ENCODE measurements at places on chromosomes 5 and 9.

- peak; percentile 80 for DNase-seq
Observed at GRCh38 chr5:119049824-119050449, 20.9 kb upstream of the DMXL1 start.

DNA sequence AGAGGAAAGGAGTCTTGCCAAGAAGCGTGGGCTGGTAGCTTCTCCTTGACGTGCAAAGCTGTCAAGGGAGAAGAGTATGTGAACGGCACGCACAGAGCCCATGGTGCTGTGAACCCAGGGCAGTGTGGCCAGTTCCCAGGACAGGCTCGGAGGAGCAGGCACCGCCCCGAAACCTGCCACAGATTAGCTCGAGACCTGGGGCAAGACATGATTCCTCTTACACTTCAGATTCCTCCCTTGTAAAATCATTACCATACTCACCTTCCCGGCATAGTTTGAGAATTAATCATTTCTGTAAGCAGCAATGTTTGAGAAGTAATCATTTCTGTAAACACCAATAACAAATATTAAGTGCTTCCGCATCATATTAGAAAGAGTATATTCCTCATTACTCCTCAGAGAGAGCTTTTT is 19.9 kb downstream of the GOLM1 start:
- DNase-seq = no peak

DNA sequence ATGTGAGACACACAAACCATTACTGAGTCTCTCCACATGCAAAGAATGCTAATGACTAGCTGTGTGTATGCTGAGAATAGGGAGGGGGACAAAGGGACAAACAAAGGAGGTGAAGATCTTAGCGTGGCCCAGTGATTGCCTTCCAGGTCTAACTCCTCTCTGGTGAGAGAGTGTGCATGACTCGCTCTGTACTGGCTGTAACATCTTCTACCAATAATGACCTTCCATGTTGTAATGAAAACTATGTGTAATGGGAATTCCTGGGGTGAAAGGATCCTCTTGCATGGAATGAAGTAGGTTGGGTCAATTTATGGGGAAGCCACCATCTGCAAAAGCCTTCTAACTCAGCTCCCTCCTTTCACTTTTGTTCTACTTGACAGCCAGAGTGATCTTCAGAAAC is 24.4 kb upstream of the GPR151 start:
- DNase-seq = no peak

- DNase-seq = no peak
Observed at GRCh38 chr9:127686461-127687393, 20.1 kb upstream of the CFAP157 start.

- DNase-seq = no peak
Observed at GRCh38 chr9:132486706-132487350, 76.8 kb downstream of the CFAP77 start.

GRCh38 chr9:23750808-23751207 is 75.2 kb downstream of the ELAVL2 start:
- DNase-seq = no peak

DNA sequence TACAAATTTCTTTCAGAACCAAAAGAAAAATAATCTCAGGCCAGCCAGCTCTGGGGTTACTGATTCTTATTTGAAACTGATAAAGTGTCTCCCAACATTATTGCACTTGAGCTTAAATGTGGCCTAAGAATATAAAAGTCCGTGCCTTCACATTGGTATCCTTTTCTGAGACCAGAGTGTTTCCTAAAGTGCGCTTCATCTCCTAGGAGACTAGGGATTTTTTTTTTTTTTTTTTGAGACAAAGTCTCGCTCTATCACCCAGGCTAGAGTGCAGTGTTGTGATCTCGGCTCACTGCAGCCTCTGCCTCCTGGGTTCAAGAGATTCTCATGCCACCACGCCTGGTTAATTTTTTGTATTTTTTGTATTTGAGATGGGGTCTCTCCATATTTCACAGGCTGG is 23.6 kb upstream of the KCNIP1 start:
- no peak for DNase-seq

DNA sequence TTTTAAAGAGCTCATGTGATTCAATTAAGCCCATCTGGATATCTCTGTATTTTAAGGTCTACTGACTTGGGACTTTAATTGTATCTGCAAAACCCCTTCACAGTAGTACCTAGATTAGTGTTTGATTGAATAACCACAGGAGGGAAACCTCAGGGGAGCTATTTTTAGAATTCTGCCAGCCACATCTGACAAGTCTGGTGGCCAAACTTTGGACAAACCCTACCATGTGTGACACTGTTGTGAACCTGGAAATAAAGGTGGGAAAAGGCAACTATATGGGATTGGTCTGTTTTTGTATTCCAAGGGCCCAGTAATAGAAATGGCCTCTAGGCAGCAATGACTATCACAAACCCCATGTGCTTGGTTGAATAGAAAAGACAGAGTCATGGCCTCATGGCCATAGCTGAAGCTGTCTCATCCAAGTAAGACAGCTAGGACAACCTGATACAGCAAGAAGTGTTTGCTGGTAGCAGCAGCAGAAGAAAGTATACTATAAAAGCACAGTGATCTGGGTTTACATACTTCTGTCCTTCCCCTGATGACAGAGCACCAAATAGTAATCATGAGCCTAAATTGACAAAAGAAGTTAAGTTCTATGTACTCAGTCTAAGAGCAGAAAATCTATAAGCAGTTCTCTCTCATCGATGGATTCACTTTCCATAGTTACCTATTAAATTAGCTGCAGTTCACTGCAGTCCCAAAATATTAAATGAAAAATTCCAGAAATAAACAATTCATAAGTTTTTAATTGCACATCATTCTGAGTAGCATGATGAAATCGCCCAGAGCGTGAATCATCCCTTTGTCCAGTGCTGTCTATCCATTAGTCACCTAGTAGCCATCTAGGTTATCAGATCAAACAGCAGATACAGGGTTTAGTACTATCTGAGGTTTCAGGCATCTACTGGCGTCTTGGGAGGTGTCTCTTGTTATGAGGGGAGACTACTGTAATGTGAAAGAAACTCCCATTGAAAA is 189.8 kb downstream of the ARHGAP26 start:
- peak; percentile 83 for DNase-seq

DNA sequence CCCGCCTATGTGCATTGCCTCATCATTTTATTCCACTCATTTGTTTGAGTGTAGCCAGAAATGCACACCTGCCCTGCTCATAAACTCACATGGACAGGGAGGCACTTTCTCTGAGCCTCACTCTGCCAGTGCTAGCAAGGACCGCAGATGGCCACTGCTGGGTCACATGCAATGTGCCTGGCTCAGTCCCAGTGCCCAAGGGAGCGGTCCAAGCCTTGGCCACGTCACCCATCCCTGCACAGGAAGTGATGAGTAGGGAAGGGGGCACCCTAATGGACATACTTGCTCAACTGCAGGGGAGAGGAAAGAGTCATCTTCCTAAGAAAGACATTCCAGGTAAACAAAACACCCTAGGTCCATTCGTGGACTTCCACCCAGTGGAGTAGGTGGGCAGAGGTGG is 630.9 kb downstream of the IRX1 start:
- no peak for DNase-seq

DNA sequence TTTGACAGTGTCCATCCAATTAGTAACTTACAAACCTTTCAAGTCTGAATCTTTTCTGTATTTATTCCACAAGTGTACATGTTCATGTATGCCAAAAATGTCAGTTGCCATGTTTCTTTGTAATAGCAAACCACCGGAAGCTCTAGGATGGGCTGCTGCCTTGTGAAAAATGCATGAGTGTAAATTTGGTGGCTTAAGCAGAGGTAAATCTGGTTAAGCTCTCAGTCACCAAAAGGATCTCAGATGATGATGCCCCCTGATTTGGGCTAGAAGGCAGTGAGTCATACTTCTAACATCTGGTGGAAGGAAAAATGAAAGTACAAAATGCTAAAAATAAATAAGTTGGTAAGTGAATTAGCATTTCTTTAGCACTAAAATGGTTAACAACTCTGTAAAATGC is 567.5 kb downstream of the ELAVL2 start:
- DNase-seq = no peak

GRCh38 chr5:115758356-115758755 is 58.1 kb downstream of the CDO1 start:
- no peak for DNase-seq

GRCh38 chr9:115883467-115884329 is 269.9 kb upstream of the PAPPA start:
- peak; percentile 35 for DNase-seq

DNA sequence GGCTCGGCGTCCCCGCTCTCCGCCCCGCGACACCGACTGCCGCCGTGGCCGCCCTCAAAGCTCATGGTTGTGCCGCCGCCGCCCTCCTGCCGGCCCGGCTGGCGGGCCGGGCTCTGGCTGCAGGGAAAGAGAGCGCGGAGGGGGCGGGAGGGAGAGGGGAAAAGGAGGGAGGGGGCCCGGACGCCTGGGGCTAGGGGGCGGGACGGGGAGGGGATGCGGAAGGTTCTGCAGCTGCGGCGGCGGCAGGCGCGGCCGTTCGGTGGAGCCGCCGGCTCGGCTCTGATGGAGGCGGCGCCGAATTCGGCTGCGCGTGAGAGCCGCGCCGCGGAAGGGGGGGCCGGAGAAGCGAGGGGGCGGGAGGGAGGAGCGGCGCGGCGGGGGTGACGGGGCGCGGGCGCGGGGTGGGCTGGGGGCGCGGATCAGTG is at the start of gene MARCHF11:
MARCHF11 (minus strand) TSS at position 281 of the 425 bp plus-strand sequence; CDS start at position 65, 216 bp downstream.
- DNase-seq = no peak

- DNase-seq = no peak
Observed at GRCh38 chr5:74918232-74918669, 52.1 kb upstream of the FAM169A start.

DNA sequence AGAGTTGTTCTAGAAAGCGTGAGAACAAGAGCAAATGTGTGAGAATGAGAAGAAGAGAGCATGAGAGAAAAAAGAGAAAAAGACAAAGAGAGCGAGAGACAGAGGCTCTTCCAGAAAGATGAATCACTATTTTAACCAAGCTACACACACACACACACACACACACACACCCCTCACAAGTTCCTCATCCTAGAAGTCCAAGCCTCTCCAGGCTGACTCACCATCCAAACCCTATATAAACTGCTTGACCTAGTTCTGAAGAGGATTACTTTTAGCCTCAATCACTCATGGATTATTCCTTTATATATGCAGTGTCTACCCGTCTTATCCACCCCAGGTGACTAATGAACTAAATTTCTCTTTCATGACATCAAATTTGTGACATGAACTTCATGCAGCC is 37.6 kb downstream of the C9orf57 start:
- peak; percentile 71 for DNase-seq

DNA sequence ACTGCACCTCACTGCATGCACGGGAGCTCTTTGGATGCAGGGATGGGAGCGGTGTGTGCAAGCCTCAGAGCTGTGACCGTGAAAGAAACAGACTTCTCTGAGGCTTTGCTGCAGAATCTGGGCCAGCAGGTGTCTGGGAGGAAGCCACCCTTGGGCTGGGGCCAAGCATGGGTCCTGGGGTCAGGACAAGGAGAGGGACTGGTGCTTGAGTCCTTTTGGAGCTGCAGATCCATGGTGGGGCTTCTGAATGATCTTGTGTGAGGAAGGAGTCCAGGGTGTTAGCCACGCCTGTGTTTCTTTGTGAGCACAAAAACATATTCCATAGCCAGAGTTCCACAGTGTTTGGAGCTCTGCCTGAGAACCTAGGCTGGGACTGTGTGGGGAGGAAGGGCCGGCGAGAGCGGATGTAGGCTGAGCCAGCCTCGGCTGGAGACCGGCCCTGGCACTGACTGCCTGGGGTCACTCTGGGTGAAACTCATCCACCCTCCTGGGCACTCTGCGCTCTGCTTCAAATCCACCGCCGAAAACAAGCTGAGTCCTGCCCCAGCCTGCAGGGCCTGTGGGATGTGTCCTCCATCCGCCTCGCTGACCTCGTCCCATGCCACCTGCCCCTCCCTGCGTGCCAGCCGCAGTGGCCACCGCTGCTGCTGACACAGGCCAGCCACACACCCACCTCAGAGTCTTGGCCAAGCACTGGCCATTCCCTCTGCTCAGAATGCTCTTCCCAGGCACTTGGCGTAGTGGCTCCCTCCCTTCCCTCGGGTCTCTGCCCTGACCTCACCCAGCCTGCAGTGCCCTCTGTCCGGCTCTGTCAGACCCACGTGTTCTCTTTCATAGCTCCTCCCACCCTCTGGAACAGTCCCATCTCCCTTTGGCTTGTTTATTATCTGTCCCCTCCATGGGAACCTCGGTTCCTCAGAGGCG is 26.7 kb downstream of the ERGIC1 start:
- DNase-seq = peak; percentile 78

DNA sequence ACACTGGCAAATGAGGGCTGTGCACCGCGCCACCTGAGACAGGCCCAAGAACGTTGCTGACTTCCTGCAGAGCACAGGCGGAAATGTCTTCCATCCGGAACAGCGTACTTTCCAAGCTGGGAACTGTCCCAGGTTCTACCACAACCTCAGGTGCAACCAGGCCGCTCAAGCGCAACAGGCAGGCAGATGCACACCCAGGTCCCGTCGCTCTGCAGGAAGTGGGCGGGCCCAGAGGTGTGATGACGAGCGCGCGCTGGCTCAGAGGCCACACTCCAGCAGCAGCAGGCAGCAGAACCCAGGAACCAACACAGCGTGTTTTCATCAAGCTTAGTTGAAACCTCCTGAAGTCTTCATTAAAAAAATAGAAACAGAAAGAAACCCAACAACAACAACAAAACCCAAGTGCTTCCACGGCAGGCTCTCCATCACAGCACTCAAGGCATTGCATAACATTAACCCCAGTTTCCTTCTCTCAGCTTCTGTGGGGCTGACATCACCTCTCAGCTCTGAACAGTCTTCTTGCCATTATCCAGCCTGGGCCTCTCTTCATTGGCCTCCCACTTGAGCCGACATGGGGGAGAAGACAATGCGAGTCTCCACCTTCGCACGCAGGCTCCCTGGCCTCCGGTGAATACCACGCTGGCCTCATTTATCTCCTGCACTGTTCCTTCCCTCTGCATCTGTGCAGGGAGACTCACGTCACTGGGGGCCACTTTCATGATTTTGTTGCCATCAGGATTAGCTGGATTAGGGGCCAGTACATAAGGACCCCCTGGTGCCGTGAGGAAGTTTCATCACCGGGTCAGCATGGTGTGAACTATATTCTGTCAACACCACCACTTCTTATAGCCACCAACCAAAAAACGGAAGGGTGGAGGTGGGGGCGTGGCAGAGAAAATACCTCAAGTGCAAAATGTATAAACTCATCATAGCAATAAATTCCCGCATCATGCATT is 22.1 kb downstream of the PTCH1 start:
- no peak for DNase-seq

DNA sequence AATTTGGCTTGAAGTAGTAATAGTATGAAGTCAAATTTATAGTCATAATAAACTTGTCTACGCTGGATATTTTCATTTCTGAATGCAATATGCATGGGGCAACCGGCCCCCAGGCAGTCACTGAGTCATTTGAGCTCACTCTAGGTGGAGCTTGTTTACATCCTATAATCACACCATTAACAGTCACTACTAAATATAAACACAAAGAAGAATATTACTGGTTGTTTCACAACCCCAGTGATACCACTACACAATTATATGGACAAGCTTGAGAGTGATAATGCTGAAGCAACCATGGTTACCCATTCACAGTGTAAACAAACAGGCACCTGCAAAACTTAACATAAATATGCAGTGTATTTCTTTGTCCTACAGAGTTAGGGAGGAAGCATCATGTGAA is 68.7 kb downstream of the MARCHF3 start:
- DNase-seq = peak; percentile 83

- no peak for DNase-seq
Observed at GRCh38 chr5:61348447-61348846, 16.4 kb downstream of the ZSWIM6 start.

GRCh38 chr5:51664491-51665250 is 281.4 kb downstream of the ISL1 start:
- no peak for DNase-seq

- DNase-seq = no peak
Observed at GRCh38 chr5:172941067-172941516, 18.1 kb upstream of the RPL26L1 start.
